ENCODE measurements at places on chromosomes 1 and 21.

DNA sequence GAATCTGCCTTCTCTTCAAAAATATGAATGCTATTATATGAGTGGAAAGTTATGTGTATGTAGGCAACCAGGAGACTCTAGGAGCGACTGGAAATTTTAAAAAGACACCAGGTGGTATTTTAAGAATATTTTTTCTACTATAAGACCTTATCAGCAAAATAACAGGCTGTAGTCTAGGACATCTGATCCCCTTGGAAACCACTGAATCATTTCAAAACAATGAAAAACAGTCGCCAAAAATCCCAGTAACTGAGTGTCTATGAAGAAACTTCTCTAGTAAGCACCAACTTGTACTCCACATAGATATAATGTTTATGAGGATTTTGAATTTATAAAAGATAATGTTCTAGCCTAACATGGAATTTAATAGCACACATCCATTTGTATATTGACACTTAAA lies 358.5 kb downstream of the GPATCH2 start:
- DNase-seq = no peak

- no peak for DNase-seq
These were observed 62.2 kb downstream of the CAPZB start for GRCh38 chr1:19423130-19423529.

GRCh38 chr21:17900281-17900989 lies 81.3 kb upstream of the C21orf91 start:
- DNase-seq = no peak

GRCh38 chr1:112905395-112906149 lies 50.4 kb downstream of the SLC16A1 start:
- DNase-seq = no peak

DNA sequence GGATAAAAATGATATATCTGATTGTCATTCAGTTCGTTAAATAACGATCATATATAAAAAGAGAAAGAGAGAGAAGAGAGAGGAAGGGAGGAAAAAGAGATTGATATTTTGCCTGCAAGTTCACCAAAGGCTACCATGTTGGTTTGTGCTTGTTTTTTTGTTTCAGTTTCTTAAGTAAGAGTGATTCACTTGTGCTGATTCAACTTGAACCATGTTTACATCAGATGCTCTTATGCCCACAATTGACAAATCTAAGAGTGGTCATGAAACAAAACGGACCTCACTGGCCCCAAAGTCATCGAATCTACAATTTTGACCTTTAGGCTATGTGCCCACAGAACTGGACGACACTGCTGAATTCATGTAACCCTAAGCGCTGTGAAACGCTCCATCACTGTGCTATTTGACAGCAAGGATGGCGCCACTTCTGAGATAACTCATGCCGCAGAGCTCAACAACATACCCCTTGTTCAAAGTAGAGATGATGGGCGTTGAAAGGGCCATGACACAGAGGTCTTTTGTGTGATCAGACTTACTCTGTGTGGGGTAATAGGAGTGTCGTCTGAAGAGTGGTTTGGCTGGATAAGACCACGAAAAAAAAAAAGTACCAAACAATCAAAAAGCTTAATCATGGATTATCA lies 481.4 kb downstream of the SETD4 start:
- DNase-seq = no peak
